Stimulated activated CD4-positive, alpha-beta T cell treated with anti-CD3 and anti-CD28 coated beads, Interleukin-15, amount 100 ng/mL, for 1 hour (primary cell): ENCODE measurements at places on chromosomes 13 and 19.

DNA sequence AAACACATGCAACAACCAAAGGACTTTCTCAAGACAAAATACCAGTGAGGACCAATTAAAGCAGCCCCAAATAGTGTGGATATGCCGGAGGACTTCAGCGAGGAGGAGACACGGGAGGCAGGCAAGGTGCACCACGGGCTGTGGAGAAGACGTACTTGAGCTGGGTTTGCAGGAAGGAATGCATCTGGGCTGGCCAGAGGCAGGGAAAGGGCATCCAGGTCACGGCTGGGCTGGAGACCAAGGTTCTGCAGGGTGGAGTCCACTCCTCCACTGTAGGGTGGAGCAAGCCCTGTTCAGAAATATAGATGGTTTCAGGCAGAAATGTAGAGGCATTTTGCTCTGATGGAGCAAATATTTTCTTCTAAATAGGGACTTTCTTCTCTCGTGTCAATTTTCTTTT is 36.6 kb upstream of the MEDAG start:
- DNase-seq: no peak

DNA sequence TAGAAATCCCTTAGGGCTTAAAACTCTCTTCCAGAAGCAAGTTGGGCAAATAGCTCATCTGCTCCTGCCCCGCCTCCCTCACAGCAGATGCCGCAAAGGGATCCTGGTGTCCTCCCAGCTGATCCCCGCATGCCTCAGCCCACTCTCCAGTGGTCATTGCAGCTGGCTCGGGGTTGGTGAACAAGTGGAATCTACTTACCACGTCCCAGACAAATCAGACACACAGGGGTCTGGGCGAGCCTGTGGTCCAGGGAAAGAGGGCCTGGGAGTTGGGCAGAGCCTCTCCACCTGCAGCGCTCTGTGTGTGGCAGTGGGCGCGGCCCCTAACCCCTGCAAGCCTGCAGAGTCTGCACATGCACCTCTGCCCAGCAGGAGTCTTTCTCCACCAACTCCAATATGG is 10.8 kb upstream of the C19orf33 start:
- DNase-seq: no peak

DNA sequence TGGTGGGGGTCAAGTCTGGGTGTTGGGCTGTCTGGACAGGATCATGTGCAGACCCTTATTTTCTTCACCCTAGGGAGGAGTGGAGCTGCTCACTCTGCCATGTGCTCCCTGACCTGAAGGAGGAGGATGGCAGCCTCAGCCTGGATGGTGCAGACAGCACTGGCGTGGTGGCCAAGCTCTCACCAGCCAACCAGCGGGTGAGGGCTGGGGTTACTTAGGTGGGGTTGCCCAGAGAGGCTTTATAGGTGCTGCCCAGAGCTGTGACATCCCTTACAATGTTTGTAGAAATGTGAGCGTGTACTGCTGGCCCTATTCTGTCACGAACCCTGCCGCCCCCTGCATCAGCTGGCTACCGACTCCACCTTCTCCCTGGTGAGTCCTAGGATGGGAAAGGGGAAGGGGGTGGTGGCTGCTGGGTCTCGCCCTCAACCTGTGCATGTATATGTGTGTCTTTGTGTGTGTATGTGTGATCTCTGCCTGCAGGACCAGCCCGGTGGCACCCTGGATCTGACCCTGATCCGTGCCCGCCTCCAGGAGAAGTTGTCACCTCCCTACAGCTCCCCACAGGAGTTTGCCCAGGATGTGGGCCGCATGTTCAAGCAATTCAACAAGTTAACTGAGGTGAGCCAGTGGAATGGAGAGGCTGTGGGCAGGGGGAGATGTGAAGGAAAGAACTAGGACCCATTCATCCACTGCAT is 5.1 kb downstream of the CHMP2A start:
- no peak for DNase-seq

- DNase-seq: no peak
These were observed at the start of gene TEAD2 for GRCh38 chr19:49362048-49362928. Gene TEAD2, minus strand, starts transcription at chr19:49362416. Its CDS starts 2,341 bp downstream, at chr19:49360075.

DNA sequence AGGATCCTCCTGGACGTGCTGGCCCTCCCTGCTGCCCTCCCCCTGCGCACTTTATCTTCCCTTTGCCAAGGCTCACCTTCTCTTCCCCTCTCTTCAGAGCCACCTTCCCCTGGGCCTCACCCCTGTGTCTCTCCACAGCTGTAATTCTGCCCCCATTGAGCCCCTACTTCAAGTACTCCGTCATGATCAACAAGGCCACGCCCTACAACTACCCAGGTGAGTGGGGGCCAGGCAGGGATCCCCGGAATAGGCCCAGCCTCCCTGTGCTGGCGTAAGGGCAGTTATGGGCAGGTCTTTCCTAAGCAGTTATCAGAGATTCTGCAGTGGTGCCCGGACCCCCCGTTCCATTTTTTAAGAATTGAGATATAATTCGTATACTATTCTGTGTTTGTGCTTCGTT is 3.1 kb downstream of the NDUFA3 start:
- DNase-seq: no peak
